ENCODE measurements at places on chromosomes 2 and 18. TPM values are rescaled to one million over a fixed set of nuclear protein-coding genes. Genes with fewer than 3 reads are reported as not detected.

DNA sequence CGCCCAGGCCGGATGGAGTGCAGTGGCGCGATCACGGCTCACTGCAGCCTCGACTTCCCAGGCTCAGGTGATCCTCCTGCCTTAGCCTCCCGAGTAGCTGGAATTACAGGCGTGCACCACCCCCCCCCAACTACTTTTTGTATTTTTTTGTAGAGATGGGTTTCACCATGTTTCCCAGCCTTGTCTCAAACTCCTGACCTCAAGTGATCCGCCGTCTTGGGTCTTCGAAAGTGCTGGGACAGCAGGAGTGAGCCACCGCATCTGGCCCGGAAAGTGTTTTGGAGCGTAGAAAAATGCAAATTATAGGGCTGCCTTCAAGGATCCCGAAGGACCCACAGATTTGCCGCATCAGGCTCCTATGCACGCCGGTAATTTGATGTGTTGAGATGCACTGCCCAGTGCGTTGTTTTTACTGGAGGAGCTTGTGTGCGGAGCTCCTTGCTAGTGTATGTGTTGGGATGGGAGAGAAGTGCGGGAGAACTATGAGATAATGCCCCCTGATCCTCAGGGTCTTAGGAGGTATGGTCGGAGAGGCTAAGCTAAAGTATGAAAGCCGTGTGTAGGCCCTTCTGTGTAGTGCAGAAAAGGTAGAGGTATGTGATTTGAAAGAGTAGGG lies 1.2 kb upstream of the CLASP1 start:
- no peak for DNase-seq

DNA sequence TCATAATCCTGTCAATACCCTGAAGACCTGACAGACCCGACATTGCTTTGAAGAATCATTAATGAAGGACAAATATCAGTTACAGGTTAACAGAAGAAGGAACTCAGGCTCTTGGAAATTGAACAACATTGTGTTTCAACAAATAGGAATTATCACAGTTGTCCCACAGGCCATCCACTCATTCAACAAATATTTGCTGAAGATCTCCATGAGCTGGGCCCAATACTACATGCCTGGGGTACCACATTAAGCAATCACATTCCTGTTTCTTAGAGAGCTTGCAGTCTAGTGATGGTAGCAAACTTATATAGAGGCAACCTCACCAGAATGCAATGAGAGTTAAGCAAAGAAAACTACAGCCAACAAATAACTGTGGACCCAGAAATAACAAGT lies 671.6 kb upstream of the ACVR2A start:
- no peak for DNase-seq

The TPO gene
- not detected for total RNA-seq

DNA sequence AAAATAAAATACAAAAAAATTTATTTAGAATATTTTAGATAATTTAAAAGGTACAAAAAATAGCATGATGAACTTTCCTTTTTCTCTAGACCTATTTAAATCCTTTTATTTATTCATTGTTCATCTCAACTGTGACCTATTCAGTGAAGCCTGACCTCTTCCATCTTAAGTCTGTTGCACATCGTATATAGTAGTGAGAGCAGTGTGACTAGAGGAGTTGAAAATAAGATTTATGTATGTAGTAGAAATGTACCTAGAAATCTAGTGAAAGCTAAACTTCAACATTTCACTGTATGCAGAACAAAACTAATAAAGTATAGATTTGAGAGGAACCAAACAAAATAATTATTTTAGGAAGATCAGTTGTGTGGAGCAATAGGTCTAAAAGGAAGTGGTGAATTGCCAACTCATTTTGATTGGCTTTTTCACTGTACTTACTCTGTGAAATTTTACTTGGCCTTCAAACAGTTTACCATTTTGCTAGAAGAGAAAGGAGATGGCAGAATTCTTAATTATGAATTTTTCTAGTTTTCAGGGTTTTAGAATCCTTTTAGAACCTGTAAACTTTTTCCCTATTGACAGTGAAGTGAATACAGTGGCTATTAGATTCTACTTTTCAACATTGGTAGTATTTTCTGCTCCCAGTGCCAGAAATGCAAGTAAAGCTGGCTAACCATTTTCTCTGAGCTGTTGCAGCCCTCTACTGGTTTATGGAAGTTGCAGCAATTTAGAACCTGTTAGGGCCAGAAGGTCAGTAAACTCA lies 11.0 kb downstream of the ANKRD12 start:
- peak; percentile 49 for DNase-seq

GRCh38 chr2:235064976-235065375 lies 113.2 kb downstream of the SH3BP4 start:
- no peak for DNase-seq

The MPP4 gene
- 9.0 TPM for total RNA-seq

GRCh38 chr2:23593752-23594459 lies 208.9 kb downstream of the KLHL29 start:
- DNase-seq: no peak

The STPG4 gene
- 0.11 TPM for total RNA-seq

- DNase-seq: no peak
These were observed 135.7 kb upstream of the TMEM200C start for GRCh38 chr18:6031002-6031401.

- no peak for DNase-seq
These were observed 160.9 kb downstream of the CLIP4 start for GRCh38 chr2:29276151-29276550.

GRCh38 chr2:170339322-170339721 lies 161.4 kb downstream of the MYO3B start:
- no peak for DNase-seq

DNA sequence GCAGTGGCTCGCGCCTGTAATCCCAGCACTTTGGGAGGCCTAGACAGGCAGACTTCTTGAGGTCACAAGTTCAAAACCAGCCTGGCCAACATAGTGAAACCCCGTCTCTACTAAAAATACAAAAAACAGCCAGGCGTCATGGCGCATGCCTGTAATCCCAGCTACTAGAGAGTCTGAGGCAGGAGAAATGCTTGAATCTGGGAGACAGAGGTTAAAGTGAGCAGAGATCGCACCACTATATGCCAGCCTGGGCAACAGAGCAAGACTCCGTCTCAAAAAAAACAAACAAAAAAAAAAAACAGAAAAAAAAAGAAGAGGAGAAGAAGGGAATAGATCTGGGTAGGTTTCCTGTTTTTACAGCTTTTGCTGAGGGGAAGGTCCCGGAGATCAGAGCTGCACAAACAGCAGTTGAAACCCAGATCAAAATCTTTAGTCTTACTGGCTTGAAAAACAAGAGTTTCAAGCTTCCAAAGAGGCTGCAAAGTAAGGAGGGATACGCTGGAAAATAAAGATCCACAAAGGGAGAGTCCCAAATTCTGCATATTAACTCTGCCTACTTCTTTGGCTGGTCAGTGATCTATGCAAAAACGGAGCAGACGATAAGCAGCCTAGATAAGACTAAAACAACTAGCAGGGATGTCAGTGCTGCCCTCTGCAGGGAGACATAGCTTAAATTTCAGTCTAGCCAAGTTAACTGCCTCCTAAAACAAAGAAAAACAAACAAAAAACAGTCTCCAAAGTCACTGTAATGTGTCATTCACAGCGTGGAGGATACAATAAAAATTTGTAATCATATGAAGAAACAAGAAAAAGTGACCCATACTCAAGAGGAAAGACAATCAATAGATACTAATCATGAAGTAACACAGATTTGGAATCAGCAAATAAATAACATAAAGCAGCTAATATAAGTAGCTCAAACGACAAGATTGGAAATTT lies 74.1 kb downstream of the TLK1 start:
- peak; percentile 19 for DNase-seq

DNA sequence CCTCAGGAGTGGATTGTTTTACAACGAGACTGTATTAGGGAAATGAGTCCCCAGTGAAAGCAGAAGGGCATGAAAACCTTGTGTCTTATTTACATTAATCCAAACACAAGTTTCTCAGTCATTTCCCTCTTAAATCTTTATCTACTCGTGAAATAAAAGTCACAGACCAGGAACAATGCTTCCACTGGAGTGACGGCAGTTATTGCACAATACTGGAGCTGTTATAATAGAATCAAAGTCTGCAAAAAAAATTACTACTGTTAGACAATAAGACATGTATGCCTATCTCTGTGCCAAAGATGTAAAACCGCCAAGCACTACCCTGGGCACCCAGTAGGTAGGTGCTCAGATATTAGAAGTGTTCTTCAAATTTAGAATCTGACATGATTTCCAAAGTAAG lies 375.5 kb downstream of the ZNF521 start:
- no peak for DNase-seq

DNA sequence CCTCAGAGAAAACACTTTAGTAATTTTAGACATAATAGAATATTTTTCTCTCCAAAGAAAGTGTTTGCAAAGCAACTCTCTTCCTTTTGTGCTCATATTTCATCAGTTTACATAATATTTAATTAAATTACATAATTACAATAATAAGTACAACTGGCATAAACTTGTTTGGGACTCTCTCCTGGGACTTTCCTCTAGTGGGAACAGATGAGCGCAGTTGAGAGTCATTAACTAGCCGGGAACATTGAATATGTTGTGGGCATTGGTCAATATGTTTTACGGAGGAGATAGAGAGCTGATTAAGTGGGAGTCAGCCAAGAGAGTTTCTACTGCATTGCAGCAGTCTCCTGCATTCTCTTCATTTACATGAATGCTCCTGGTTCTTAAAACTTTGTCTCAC lies 607.7 kb downstream of the ARHGAP15 start:
- no peak for DNase-seq

DNA sequence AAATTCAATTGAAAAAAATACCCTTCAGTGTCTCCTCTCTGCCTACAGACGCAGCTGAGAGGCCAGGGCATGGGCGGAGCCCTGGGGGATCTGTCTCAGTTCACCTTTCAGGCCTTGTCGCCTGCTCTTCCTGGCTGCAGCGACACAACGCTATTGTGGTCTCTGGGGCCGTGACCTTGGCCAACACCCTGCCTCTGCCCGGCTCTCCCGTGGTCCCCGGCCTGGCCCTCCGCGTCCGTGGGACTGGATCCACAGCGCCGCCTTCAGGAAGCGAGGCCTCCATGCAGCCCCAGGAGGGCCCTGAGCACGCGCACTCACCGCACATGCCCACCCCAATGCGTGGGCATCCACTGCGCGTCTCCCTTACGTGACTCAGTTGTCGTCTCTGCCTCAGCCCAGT lies 81.1 kb downstream of the MRPS9 start:
- DNase-seq: no peak

The FAM237A gene
- total RNA-seq: not detected

Data from pulmonary artery endothelial cell (primary cell).